ENCODE measurements at places on chromosomes 7 and 10.

DNA sequence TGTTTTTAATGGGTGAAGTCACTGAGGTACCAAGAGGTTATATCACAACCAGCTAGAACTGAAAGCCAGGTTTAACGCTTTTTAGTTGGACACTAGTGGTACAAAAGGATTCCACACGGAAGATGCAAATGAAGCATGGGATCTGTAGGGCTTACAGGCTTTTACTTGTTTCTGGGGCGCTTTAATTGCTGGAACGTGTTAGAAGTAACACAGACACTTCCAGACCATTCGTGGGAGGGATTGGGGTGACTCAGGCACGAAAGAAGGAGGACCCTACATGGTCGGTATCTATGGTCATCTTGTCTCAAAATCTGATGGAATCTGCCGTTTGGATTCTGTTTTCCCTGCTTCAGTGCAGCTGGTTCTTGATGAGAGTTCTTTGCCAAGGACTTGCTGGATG is 1.0 kb downstream of the YKT6 start:
- no peak for DNase-seq

DNA sequence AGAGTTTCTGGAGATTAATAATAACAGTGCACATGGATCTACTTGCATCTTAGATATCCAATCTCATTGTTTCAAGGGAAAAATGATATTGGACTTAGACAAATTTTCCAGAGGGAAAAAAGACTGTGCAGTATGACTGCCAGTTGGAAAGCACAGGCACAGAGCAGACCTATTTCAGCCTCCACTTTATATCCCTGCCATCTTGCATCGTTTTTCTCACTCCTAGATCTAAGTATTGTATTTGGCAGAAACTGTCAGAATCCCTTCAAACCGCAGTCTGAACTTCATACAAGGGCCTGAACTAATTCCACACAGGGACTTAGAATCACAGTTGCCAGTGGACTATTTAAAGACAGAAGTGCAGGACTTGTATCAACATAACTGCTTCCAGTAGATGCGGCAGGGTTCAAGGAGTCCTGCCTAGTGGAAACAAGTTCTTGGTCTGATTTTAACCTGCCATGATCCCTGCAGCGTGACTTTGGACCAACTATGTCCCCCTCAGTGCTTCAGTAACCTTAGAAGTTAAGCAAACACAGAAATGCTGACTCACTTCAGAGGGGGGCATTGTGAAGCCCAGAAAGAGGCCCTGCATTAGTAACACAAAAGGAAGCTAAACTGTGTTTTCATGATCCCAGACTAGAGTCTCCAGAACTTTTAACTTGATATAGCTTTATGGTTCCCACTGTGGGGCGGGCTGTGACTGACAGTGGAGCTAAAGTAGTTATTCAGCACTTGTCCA is 95.7 kb upstream of the PALS2 start:
- no peak for DNase-seq

GRCh38 chr7:26216049-26216448 is 14.5 kb downstream of the CBX3 start:
- no peak for DNase-seq

GRCh38 chr7:20172736-20173334 is 44.3 kb downstream of the MACC1 start:
- no peak for DNase-seq

GRCh38 chr10:79391231-79392019 is 44.2 kb downstream of the PPIF start:
- no peak for DNase-seq

DNA sequence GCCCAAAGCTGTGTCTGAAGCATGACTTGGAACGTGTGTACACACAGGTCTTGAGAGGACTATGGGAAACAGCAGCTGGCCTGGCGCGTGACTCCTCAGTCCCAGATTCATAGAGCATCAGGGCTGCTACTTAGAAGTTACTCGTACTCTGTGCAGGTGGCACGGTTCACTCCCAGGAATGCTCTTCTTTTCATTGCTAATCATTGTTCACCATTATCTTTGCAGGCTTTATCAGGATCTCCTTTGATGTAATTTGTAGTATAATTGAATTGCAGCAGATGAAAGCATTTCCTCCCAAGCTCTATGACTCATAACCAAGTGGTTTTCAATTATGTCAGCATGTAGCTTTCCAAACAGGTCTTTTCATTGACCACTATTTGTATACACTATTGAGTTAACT is 938.9 kb downstream of the NRG3 start:
- no peak for DNase-seq

DNA sequence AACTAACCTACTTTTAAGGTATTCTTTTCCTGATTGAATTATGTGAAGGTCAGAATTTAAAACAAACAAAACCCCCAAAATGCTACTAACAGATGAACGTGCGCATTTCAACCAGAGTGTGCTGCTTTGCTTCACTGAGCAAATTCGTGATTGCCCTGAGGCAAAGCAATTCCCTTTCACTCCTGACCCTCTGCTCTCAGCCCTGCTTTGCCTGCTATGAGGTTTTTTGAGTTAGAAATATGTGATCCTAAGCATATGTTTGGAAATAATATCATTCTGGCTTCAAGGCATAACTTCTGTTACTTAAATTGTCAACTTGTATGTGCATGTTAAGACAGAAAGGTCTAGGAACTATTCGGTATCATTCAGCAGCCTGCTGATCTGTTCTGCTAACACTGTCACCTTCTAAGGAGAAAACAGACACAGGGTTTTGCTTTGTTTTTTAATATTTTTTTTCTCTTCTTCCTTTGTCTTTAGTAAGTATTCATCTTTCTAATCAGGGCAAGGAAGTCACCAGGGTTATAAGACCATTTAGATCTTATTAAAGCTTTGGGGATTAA is 124.2 kb downstream of the GNAT3 start:
- no peak for DNase-seq

- DNase-seq: no peak
Measured at GRCh38 chr10:75424571-75424970, 6.9 kb upstream of the LRMDA start.

GRCh38 chr10:104766341-104766740 is 125.3 kb downstream of the SORCS3 start:
- DNase-seq: no peak

GRCh38 chr10:49331431-49331830 is 32.5 kb downstream of the C10orf71 start:
- no peak for DNase-seq

DNA sequence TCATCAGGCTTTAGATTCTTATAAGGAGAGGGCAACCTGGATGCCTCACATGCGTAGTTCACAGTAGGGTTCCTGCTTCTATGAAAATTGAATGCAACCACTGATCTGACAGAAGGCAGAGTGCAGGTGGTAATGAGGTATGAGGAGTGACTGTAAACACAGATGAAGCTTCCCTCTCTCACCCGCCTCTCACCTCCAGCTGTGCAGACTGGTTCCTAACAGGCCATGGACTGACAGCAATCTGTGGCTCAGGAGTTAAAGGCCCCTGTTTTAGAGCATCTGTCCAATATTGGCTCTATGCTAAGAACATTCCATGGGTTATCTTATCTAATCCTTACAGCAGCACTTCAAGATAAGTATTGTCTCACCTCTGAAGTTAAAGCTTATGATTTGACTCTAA is 213.5 kb upstream of the NRP1 start:
- no peak for DNase-seq

- no peak for DNase-seq
Measured at GRCh38 chr7:101964680-101965452, 147.4 kb downstream of the CUX1 start.

GRCh38 chr7:37448011-37448635 is 541 bp downstream of the ELMO1 start:
- no peak for DNase-seq

DNA sequence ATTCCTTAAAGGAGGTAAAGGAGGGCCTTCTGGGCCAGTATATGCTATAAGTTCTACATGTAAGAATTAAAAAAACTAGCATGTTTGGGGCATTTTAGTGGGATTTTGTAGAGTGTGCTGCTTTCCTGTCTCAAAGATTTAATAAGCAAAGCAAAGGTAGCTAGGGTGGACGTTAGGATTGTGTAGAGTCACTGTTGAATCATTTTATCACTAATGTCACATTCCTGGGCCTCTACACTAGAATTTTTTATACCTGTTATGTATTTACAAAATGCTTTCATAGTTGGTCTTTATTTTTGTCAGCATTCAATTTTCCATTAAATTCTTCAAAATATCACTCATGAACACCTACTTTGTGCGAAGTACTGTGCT is 139.4 kb upstream of the PHYHIPL start:
- DNase-seq: no peak

DNA sequence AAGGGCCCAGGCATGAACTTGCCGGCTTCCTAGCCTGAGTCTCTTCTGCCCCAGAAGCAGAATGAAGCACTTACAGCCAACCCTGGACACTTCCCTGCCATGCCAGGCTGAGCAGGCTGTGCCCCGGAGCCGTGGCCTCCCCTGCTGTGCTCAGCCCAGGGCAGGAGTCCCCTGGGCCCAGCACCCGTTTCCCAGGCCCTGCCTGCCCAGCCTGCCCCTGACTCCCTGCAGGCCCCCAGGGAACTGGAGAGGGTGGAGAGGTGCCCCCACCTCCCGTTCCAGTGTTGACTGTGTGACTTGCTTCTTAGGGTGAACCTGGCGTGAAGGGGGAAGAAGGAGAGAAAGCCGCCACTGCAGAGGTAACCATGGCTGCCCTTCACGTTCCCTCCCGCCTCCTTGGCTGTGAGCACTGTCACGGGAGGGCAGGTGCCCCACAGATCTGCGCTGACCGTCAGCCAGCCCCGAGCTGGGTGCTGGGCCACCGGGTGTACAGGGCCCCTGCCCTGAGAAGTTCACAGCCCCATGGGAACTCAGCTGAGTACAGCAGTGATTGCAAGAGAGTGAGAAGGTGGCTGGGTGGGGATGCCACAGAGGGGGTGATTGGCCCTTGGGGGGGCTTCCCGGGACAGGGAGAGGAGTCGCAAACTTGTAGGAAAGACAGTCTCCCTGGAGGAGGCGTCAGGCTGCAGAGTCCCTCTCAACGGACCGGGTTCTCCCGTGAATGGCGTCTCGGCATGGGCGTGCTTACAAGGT is 75.9 kb downstream of the MYL10 start:
- DNase-seq: no peak

DNA sequence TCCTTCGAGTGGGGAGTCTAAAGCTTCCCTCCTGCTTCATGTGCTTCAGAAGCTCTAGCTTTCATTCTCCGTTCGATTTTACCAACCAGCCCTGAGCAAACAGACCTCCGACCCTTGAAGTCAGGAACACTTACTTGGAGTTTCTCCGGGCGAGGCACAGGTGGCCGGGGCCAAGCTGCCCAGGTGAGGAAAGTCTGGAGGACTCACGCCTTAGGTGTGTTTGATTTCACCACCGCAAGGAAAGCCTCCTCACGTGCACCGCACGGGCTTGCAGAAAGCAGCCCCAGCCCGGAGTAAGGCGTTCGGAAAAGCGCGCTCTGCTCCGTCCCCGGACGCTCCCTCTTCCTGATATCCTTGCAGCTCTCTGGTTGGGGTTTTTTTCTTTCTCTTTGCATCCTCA is 30.1 kb upstream of the CNPY1 start:
- no peak for DNase-seq

DNA sequence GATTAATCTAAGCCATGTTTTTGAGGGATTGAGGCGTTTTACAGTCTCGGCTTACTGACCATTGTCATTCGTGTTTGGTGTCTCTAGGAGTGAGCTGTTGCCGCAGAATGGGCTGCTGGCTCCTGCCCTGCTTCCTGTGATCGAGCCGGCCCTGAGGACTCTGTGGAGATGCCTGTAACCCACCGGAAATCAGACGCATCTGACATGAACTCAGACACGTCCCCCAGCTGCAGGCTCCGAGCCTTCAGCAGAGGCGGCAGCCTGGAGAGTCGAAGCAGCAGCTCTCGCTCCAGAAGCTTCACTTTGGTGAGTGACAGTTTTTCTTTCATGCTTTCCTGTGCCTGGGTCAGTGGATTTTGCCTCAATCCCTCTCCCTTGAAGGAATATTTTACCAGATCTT is 28.8 kb downstream of the PROSER2 start:
- DNase-seq: no peak

Measured in NCI-H1048 (cell line).